ENCODE measurements at places on chromosomes 3 and 15.

- no peak overlapping the region for H3K4me3 ChIP-seq
- H3K27me3 ChIP-seq: peaks cover 5% of the 10 kb centered on the region
- H3K4me1 ChIP-seq: no peaks in the 10 kb centered on the region
- H3K27ac ChIP-seq: no peak overlapping the region
- DNase-seq: no peak
Observed at GRCh38 chr15:98444138-98444537, 204.2 kb upstream of the IGF1R start.

DNA sequence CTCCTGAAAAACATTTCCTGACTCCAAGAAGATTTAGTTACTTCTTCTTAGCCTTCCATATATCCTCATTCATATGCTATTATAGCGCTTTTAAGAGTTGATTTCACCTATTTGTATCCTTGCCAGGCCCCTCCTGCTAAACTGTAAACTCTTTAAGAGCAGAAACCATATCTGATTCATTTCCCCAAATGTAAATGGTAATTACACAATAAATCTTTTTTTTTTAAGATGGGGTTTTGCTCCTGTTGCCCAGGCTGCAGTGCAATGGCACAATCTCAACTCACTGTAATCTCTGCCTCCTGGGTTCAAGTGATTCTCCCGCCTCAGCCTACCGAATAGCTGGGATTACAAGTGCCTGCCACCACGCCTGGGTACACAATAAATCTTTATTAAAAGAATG lies 4.5 kb downstream of the DLEC1 start:
- H3K4me1 ChIP-seq: peaks cover 18% of the 10 kb centered on the region
- no peak overlapping the region for H3K4me3 ChIP-seq
- DNase-seq: no peak
- H3K27ac ChIP-seq: no peak overlapping the region

- H3K36me3 ChIP-seq: no peaks in the 10 kb centered on the region
- H3K4me1 ChIP-seq: no peaks in the 10 kb centered on the region
- peaks cover 8% of the 10 kb centered on the region for H3K27me3 ChIP-seq
- H3K27ac ChIP-seq: no peak overlapping the region
Observed at GRCh38 chr15:56342653-56343052, 22.6 kb upstream of the TEX9 start.

GRCh38 chr3:113985541-113985940 lies 37.7 kb downstream of the ZDHHC23 start:
- peaks cover 2% of the 10 kb centered on the region for H3K4me1 ChIP-seq
- H3K36me3 ChIP-seq: peaks cover 8% of the 10 kb centered on the region
- no peak overlapping the region for H3K4me3 ChIP-seq
- no peak for DNase-seq

DNA sequence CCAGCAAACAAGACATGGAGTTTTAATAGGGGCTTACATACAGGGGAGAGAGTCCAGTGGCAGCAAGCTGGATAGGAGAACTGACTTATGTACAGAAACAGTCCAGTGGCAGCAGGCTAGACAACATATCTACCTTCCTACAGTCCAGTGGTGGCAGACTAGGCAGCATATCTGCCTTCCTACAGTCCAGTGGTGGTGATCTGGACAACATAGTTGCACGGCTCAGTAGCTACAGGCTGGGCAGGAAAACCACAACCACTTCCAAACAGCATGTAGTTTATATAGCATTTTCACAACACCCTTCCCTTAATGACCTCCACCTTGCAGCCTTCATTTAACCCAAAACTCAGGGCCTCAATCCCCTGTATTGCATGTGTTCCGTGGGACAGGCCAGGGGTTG lies 181.3 kb upstream of the EIF1B start:
- no peak for DNase-seq
- peaks cover 20% of the 10 kb centered on the region for H3K27me3 ChIP-seq
- no peaks in the 10 kb centered on the region for H3K36me3 ChIP-seq
- H3K4me3 ChIP-seq: no peak overlapping the region
- no peak overlapping the region for H3K27ac ChIP-seq

DNA sequence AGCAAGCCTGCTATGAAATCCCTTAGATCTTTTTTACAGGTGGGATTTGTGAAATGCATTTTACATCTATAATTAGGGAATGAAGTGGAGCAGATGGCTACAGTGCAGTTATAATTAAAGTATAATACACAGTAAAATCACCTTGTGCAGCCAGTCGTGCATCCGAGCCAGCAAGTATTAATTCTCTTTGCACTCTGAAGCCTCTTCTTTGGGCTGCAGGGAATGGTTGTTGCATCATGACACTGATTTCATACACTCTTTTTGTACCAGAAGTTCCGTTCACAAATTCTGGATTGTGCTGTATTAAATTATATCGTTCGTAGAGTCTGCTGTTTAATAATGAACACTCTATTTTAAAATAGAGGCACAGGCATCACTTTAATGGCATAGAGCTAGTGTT lies 28.7 kb upstream of the TP63 start:
- no peak overlapping the region for H3K27ac ChIP-seq
- no peaks in the 10 kb centered on the region for H3K4me1 ChIP-seq
- no peak for DNase-seq
- H3K27me3 ChIP-seq: no peaks in the 10 kb centered on the region
- H3K36me3 ChIP-seq: peaks cover 3% of the 10 kb centered on the region

DNA sequence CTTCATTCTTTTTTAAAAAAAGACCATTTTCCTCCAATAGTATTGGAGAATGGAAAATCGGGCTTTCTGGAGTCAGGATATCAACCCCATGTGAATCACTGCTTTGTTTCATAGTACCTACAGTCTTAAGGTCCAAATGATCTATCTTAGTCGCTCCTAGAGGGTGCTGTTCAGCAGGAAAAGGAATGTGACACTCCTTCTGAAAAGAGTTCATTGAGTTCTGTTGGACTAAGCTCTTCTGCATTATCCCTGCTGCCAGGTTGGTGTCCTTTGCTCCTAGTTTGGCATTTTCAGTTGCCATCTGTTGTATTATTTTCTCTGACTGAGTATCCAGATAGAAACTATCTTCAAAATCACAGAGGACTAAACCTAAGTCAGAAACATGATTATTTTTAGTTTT lies 57.2 kb downstream of the POLQ start:
- H3K27ac ChIP-seq: no peak overlapping the region
- H3K4me1 ChIP-seq: no peaks in the 10 kb centered on the region
- H3K27me3 ChIP-seq: no peaks in the 10 kb centered on the region

DNA sequence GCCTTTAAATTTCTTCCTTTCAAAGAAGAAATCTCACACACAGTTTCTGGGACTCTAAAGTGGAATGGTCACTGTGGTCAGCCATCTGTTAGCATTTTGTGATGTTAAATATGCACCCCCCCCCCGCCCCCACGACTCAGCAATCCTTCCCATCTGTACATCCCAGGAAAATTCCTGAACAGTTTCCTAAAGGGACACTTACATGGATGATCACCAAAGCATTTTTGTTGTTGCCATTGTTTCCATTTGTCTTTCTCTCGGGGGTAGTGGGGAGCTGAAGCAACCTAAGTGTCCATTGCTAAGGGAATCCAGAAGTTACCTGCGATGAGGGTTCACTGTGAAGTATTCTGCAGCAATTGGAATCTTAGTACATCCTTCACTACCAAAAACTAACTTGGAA lies 71.4 kb downstream of the TAFA4 start:
- no peak for DNase-seq
- no peaks in the 10 kb centered on the region for H3K36me3 ChIP-seq
- no peak overlapping the region for H3K4me3 ChIP-seq
- H3K4me1 ChIP-seq: no peaks in the 10 kb centered on the region
- peaks cover 22% of the 10 kb centered on the region for H3K27me3 ChIP-seq
- H3K27ac ChIP-seq: no peak overlapping the region

Data from effector memory CD8-positive, alpha-beta T cell (primary cell).